ENCODE measurements at places on chromosomes 2 and 18.

DNA sequence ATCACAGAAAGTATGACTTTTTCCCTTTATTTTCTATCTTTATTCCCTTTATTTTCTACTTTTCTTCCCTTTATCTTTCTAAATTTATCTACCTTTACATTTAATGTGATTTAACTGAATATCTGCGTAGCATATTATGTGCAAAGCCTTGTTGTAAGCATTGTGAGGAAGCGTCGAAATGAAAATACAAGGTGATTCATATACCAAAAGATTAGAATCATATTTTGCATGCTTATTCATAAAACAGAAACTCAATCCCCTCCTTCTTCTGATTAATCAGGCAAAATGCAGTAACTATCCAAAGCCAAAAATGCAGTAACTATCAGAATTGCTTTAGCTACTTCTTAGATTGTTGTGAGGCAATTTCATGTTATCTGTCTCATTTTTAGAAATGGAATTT, 393.0 kb downstream of the CDH19 start:
- no peak for DNase-seq

GRCh38 chr18:53906681-53907080, 317.8 kb downstream of the MBD2 start:
- no peak for DNase-seq

GRCh38 chr2:201915446-201915845, 109.1 kb downstream of the CDK15 start:
- DNase-seq = no peak

DNA sequence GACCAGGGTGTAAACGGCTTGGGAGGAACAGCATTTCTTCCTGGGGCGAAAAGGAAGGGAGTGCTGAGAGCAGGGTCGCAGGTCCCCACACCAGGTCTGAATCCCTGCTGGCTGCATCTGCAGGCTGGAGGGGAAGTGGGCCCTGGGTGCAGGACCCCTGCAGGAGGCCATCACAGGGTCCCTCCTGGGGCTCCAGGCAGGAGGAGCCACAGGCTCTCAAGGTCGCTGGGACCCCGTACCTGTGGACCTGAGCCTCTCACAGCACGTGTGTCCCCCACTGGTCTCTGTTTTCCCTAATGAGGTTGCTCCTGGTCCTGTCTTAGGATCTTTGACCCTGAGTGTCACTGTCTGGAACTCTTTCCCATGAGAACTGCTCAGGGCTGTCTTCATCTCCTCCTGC, 147.8 kb upstream of the ZNF236 start:
- no peak for DNase-seq

DNA sequence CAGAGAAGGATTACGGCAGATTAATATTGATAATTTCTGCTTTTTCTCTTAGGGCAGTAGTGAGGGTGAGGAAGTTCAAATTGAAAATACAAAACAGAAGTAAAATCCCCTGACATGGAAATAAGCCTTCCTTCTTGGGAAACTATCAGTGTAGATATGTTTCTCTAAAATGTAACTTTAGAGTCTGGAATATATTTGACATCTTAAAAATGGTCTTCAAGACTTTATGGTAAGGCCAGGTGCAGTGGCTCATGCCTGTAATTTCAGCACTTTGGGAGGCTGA, 33.0 kb downstream of the INPP5D start:
- no peak for DNase-seq

- DNase-seq = no peak
Observed at GRCh38 chr2:27885234-27885633, 5.0 kb downstream of the RBKS start.

DNA sequence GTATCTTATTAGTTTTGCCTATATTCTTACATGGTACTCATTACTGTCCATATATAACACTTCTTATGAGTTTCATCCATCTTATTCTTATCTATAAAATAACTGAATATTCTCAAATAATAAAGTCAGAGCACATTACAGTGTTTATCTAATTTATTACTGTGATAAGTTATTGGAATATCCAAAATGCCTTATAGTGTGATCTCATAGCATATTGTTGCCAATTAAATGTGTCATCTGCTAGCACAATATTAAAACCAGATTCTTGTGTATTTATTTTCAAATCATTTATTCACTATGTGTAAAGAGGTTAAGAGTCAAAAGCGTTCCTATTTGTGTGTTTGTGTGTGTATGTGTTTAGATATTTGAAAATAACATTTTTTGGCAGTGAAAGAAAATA, 151.9 kb downstream of the WDR7 start:
- DNase-seq = no peak

DNA sequence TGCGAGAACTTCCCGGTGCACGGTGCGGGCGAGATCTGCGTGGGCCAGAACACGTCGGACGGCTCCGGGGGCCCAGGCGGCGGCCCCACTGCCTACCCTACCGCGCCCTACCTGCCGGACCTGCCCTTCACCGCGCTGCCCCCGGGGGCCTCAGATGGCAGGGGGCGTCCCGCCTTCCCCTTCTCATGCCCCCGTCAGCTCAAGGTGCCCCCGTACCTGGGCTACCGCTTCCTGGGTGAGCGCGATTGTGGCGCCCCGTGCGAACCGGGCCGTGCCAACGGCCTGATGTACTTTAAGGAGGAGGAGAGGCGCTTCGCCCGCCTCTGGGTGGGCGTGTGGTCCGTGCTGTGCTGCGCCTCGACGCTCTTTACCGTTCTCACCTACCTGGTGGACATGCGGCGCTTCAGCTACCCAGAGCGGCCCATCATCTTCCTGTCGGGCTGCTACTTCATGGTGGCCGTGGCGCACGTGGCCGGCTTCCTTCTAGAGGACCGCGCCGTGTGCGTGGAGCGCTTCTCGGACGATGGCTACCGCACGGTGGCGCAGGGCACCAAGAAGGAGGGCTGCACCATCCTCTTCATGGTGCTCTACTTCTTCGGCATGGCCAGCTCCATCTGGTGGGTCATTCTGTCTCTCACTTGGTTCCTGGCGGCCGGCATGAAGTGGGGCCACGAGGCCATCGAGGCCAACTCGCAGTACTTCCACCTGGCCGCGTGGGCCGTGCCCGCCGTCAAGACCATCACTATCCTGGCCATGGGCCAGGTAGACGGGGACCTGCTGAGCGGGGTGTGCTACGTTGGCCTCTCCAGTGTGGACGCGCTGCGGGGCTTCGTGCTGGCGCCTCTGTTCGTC, 1.7 kb downstream of the FZD7 start:
- DNase-seq = no peak

DNA sequence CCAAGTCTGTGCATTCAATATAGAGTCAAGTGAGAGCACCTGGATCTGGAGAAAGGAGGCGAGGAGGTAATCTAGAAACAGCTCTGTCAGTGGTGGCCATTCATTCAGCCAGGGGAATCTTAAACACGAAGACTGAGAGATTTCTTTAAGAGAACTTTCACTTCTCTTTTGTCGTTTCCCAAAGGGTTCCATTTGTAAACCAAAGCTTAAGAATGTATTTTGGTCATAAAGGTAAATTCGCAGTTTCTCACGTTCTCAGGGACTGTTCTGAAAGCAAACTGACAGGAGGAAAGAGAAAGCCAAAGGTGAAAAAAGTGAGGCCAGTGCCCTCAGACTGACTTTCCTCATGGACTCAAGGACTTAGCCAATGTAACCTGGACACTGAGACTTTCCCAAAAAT, 513.5 kb downstream of the CMPK2 start:
- DNase-seq = no peak

- DNase-seq = no peak
Observed at GRCh38 chr2:10845640-10846039, 33.1 kb upstream of the PDIA6 start.

DNA sequence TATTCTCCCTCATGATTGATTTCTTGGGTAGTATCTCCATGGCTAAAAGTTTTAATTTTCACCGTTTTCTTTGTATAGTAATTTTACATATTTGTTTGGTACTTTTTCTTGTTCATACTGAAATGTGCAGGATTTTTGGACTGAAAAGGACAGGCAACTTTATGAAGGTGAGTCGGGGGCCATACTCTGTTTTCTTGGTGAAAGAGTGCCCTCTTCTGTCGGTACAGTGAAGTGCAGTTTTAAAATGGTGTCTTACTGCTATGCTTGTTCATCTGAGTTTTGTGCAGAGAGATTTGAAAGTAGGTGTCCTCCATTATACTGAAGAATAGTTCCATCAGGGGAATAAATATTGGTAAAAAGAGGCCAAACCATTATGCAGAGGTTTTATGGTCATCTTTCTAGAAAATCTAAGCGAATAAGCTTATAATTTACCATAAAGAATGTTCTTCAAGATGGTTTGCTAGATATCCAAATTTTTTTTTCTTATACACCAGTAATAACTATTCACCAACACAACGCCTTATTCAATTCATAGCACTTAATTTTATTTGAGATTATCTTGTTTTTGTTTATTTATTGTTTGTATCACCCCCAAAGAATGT, 8.7 kb upstream of the SERPINB13 start:
- DNase-seq = no peak

- no peak for DNase-seq
Observed at GRCh38 chr2:197668296-197668695, 7.1 kb downstream of the RFTN2 start.

GRCh38 chr2:46748735-46749531, 166.7 kb downstream of the MCFD2 start:
- no peak for DNase-seq

DNA sequence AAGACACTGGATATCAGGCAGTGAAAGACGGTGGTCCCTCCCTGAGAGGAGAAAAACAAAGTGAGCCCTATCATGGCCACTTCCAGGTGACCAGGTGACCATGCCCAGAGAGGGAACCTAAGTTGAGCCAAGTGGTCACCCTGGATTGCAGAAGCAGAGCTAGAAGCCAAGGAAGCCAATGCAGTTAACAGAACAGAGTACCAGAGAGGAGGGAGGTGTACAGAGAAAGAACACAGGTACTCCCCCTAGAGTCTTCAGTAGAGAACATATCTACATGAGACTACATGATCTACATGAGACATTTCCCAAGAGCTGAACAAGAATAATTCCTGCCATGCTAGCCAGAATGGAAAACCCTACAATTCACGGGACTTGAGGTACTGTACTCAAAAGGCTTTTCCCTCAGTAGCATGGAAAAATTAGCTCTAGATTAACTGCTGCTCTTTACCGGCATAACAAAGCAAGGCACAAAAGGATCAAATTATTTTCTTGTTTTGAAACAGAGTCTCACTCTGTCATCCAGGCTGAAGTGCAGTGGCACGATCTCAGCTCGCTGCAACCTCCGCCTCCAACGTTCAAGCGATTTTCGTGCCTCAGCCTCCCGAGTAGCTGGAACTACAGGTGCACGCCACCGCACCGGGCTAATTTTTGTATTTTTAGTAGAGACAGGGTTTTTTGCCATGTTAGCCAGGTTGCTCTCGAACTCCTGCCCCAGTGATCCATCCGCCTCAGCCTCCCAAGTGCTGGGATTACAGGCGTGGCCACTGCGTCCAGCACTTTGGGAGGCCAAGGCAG, 23.5 kb downstream of the ROCK2 start:
- no peak for DNase-seq

DNA sequence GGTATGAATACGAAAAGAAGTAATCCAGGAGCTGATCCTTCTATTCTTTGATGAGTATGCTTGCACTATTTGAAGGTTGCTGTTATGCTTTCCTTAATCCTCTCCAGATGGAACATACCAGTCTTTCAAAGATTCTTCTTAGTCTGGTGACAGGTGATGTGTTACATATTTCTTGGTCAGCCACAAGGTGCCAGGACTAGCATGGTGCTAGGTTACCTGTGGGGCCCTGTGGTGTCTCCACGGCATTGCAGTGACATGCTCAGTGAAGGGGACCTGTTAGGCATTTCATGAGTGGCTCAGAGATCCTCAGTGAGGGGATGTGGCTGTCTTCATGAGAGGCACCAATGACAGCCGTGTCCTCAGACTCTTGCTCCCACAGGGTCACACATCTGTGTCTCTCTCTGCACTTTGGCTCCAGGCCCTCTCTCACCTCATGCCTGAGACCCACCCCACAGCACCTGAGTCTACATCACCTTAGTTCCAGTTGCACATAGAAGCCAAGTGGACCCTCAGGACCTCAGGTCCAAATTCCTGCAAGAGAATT, 13.1 kb upstream of the RAB31 start:
- no peak for DNase-seq

GRCh38 chr2:12504443-12504842, 212.3 kb upstream of the TRIB2 start:
- DNase-seq = no peak

- DNase-seq = no peak
Observed at GRCh38 chr2:227464361-227464760, 7.6 kb upstream of the AGFG1 start.

GRCh38 chr2:196077821-196078220, 9.2 kb upstream of the DNAH7 start:
- DNase-seq = no peak

DNA sequence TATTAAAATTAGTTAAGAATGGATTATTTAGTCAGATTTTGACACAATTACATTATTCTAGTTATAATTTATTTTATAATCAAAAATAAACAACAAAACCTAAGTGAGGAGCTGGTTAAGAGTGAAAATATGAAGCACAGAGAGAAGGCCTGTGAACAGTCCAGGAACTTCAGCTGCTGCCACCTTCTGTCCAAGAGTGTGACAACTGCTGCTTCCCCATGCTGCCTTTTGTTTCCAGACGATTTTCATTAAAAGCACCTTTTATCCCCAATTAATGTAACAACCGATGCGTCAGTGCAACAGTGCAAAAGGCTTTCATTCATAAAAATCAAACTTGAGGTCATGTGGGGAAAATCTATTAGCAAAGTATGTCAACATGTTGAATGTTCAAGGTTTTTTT, 363.6 kb downstream of the CTNNA2 start:
- DNase-seq = no peak

GRCh38 chr2:207450186-207450585, 79.6 kb upstream of the CREB1 start:
- no peak for DNase-seq

GRCh38 chr18:3524706-3525105, 74.7 kb downstream of the TGIF1 start:
- DNase-seq = no peak

GRCh38 chr2:42425697-42426096, 64.7 kb upstream of the COX7A2L start:
- DNase-seq = no peak

DNA sequence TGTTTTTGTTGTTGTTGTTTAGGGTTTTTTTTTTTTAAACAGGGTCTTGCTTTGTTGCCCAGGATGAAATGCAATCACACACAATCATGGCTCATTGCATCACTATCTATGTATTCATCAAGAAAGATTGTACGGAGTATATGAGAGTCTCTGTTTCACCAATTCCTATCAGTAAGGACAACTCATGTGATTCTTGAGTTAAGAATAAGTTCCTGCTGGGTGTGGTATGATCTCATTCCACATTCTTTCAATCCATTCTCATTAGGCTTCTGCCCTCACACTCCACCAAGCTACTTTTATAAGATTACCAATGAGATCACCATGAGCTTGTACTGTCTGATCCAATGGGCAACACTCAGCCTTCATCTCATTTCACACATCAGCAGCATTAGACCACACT, 9.1 kb upstream of the AP1S3 start:
- DNase-seq = no peak

GRCh38 chr18:43312891-43313290, 35.6 kb upstream of the SYT4 start:
- no peak for DNase-seq
